ENCODE measurements at places on chromosomes 11 and 22.

DNA sequence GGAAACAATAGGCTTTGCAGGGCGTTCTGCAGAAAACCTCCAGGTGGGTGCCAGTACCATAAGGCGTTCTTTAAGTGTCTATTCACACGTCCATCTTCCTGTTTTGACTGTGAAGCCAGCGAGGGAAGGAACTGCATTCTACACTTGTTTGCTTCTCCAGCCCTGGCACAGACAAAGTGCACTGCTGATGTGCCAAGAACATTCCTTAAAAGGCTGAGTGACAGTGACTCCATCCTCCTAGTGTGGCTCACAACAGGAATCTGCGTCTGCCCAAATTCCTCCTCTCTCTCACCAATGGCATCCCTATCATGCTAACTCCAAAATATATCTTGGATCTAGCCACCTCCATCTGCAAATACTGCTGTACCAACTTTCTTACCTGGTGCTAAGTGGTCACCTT lies 407.4 kb upstream of the SYN3 start:
- peak; percentile 33 for DNase-seq

DNA sequence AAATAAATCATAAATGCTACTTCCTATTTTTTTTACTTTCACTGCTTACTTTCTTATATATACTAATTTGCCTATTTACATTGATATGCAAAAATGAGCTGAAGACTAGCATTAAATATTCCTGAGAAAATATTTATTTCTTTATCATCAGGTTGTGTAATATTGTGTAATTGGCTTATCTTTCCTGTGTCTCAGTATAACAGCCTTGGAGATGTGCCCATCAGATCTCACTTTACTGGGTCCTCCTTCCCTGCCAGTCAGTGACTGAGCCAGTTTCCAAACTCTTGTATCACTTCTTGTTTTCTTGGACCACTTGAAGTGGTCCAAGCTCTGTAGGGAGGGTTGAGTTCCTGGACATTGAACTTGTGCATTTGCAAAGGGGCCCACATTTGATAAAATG lies 900.0 kb downstream of the LUZP2 start:
- DNase-seq = no peak

GRCh38 chr11:126930091-126930841 lies 70.3 kb downstream of the KIRREL3 start:
- DNase-seq = no peak

DNA sequence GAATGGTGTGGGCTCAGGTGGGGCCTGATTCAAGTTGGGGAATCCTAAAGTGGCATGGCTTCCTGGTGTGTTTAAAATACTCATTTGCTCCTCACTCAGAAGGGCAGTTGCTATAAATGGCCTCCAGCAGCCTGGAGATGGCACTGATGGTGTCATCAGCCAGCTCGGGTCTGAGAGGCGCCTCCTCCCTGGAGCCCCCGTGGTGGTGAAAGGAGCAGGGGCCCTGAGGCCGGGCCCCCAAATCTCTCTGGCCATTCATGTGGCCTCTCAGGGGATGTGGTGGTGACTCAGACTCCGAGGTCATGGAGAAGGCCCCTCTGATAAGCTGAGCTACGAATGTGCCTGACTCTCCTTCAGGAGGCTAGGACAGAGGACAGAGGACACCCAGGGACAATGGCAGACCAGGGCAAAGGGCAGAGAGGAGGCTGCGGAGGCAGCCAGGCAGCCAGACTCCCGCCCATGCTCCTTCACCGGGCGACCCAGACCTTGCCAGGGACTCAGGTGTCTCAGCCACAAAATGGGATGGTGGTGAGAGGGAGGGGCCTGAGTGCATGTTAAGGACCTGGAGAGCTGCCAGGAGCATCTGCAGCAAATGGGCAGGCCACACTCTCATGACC lies 129.2 kb downstream of the CTTN start:
- DNase-seq = no peak

Data from prostate gland (tissue), 2 donors.